ENCODE measurements at places on chromosomes 12 and 14. TPM values are rescaled to one million over a fixed set of nuclear protein-coding genes. Genes with fewer than 3 reads are reported as not detected.

The SNRPF gene
- total RNA-seq = 15.2 TPM

GRCh38 chr12:1510056-1510812 is 84.1 kb downstream of the FBXL14 start:
- DNase-seq = no peak

DNA sequence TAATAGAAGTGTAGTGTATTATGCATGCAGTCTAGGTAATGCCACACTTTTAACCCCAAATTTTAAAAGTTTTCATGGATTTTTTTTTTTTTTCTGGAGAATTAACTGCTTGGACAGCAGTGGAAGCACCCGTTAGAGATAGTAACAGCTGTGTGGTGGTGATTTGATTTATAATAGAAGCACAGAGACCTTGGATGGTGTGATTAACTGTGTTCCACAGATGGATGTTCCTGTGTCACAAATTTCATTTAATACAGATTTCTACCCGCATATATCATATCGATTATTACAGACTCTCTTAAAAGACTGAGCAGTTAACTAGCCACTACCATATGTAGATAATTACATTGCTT is 47.0 kb downstream of the IFT81 start:
- no peak for DNase-seq

DNA sequence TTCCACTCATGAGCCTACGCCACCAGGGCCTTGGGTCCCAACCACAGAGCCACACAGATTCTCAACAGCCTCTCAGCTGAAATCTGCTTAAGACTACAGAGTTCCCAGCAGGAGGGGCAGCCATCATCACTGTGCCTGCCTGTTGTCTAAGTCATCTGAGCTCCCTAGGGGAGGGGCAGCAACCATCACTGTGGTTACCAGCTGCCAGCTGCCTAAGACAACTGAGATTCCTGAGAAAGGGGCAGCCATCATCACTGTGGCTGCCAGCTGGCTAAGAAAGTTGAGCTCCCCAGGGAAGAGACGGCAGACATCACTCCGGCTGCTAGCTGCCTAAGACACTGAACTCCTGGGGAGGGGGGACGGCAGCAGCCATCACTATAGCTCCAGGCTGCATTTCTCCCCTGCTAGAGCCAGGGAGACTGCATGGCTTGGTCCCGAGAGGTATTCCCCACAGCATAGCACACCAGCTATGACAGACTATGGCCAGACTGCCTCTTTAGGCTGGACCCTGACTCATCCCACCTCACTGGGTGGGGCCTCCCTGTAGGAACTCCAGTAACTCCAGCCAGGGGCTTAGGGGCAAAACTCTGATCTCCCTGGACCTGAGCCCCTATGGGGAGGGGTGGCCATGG is 37.2 kb upstream of the C14orf132 start:
- DNase-seq = no peak

GRCh38 chr14:38254571-38255407 is 1.1 kb downstream of the CLEC14A start:
- DNase-seq = no peak

DNA sequence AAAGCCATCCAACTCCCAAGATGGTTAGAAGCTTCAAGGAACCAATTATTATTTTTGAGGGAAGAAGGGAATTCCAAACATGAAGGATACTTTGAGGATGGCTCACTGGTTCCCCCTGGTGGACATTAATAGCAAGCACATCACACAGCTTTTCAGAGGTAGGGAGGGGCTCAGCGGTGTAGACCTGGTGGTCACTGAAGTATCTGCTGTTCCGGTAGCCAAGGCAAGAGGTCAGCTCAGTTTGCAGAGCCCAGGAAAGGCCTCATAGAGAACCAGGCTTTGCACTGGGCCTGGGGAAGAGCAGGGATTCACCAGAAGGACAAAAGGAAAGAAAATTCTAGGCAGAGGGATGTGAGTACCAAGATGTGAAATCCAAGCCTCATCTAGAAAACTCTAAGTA is 118.7 kb downstream of the KSR2 start:
- no peak for DNase-seq

GRCh38 chr12:120951-121350 is 54.4 kb downstream of the IQSEC3 start:
- peak; percentile 3 for DNase-seq

DNA sequence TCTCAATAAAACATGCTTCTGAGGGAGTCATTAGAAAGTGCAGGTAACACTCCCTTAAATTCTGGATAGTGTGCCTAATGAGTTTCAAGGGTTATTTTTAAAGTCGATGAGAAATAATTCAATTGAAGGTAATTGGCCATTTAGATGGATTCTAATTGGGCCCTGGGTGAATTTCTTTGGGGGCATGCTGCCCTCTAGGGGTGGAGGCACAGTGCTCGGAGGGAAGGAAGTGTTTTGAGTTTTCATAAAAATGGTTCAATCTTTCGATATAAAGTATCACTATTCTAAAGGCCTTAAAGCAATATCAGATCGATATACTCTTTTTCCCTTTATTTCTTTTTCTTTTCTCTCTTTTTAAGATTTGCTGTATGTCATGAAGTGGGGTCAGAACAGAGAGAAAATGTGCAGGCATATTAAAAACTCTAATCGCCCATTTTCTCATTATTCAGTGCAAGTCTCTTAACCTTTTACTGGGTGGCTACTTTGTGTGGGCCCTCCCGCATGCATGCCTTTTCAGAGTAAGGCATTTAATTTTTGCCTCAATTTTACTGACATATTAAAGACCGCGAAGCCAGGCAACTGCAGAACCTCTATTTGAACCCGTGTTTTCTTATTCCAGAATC is 25.5 kb downstream of the NKX2-8 start:
- DNase-seq = no peak

DNA sequence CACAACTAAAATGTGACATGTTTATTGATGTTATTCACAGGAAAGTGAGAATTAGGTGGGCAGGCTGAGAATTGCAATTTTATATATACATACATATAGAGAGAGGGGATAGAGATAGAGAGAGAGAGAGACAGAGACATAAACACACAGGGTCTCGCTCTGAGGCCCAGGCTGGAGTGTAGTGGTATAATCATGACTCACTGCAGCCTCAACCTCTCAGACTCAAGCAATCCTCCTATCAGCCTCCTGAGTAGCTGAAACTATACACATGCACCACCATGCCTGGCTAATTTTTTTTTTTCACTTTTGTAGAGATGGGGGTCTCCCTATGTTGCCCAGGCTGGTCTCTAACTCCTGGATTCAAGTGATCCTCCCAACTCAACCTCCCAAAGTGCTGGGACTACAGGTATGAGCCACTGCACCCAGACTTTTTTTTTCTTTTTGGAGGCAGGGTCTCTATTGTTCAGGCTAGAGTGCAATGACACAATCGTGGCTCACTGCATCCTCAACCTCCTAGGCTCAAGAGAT is 49.1 kb downstream of the R3HDM2 start:
- DNase-seq = no peak

DNA sequence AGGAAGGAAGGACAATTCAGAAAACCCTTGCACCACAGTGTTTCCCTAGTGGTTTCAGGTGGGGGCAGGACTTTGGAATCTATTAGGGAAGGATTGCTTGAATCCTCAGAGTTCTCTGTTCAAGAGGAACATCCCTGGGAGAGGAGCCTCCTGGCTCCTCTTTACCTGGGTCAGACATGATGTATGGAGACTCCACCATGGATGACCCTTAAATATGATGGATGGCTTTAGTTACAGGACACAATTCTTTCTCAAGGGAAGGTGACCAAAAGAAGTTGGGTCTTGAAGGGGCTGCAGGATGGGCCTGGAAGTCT is 396.6 kb downstream of the NRXN3 start:
- no peak for DNase-seq
